NAMALWA (cell line): ENCODE measurements at places on chromosomes 11 and 22.

DNA sequence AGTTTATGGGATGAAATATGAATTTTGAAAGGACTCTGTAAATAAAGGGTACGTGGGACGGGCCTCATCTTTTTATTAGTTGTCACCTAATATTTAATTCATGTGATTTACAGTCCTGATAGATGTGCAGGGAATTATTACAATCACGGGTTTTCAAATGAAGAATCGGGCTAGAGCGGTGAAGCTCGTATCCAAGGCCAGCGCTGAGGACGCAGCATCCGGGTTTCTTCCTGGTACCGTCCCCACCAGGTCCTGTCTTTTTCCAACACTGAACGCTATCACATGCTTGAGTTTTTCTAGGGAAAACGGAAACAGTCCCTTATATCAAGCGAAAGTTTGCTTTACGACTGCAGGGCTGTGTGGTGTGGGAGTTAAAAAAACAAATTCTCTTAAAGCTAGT lies 787 bp downstream of the SMDT1 start:
- DNase-seq: no peak

GRCh38 chr11:11076276-11076675 lies 218.4 kb upstream of the ZBED5 start:
- DNase-seq: no peak

- DNase-seq: no peak
Observed at GRCh38 chr11:124640666-124641065, 18.0 kb downstream of the TBRG1 start.

GRCh38 chr11:74902342-74902741 lies 46.5 kb downstream of the XRRA1 start:
- DNase-seq: no peak

GRCh38 chr11:60318726-60319125 lies 8.3 kb upstream of the MS4A6E start:
- DNase-seq: no peak

DNA sequence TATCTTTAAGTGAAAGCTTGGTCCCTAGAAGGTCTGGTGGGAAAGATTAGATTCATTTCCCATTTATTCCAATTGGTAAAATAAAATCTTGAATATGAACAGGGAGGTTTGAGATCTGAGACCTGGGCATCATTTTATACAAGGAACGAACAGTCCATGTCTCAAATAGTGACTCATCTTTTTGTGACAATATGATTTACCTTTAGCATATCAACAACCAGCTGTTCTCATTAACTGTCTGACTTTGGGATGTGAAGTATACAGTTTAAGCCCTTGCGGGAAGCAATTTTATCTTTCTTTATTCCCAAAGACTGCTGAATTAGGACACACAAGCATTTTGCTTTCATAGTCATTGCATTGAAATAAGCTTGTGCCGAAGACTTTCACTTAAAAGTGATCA lies 691.6 kb downstream of the ETS1 start:
- no peak for DNase-seq

GRCh38 chr11:2173150-2173693 lies 1.6 kb upstream of the TH start:
- DNase-seq: peak; percentile 56

GRCh38 chr11:94910779-94911178 lies 62.6 kb downstream of the CWC15 start:
- no peak for DNase-seq

GRCh38 chr11:129894278-129895125 lies 876 bp downstream of the NFRKB start:
- peak; percentile 56 for DNase-seq

DNA sequence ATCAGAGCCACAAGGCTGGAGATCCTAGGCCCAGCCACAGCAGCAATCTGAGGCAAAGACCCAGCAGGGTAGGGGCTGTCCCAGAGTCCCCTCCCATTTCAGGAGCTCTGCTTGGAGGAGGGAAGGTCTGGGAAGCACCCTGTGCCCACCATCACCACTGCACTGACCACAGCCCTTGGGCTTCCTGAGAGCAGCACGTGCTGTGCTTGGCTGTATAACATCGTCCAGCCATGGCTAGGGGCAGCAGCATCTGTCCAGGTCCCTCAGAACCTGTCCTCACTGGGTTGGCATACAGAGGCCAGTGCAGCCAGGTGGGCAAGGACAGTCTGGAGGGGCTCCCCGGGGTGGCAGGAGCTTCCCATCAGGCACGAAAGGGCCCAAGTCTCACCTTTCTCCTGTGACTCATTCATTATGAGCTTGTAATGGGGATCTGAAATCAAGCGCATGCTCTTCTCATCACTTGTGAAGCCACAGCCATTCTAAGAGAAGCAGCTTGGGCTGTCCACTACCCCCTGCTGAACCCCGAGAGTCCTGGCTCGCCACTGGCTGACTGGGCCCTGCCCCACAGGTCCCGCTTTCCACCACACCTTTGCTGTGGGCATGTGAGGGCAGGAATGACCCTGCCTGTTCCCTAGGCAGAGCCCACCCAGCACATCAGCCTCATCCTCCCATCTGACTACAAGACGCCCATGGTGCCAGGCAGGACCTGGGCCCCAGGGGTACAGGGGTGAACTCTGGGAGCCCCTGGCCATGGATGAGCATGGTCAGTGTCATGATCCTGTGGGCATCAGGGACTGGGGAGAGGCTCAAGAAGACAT lies 83.3 kb downstream of the MED15 start:
- DNase-seq: no peak

GRCh38 chr22:47139013-47139789 lies 376.8 kb downstream of the TBC1D22A start:
- DNase-seq: no peak
